Stimulated activated CD8-positive, alpha-beta memory T cell treated with anti-CD3 and anti-CD28 coated beads, Interleukin-15, amount 100 ng/mL, for 24 hours (primary cell): ENCODE measurements at places on chromosomes 2 and 18.

- DNase-seq: no peak
Observed at GRCh38 chr18:62088156-62088555, 98.7 kb downstream of the PIGN start.

- no peak for DNase-seq
Observed at GRCh38 chr2:223044092-223044836, 7.7 kb upstream of the KCNE4 start.

DNA sequence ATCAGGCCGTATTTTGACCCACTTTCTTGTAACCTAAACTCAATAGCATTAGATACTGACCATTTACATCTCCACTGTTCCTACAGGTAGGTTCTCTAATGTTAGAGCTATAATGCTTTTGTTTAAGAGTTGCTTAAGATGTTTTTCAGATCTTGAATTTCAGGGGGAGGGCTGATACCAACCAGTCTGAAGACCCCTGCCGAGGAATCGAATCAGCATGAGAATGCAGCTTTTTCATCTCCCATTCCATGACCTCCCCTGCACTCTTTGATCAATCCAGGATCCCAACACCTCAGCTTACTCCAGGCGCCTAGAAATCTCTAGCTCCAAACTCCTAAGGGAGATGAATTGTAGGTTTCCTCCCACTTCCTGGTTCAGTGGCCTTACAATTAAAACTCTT lies 120.5 kb upstream of the MC4R start:
- DNase-seq: no peak

DNA sequence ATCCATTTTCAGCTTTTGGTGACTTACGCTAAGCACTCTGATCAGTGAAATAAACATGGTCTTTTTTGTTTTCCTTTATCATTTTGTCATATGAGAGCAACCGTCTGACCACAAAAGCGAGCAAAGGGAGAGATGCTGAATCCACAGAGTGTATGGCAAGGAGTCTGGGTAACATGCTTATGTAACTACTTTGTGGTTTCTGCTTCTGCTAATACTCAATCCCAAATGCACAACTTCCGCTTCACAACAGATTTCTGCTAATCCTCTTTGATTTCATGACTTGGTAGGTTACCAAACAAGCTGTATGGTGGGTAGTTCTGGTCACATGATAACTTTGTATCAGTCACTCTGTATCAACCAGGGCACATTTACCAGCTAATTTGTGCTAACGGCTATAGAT lies 908.4 kb upstream of the CRIM1 start:
- DNase-seq: no peak

DNA sequence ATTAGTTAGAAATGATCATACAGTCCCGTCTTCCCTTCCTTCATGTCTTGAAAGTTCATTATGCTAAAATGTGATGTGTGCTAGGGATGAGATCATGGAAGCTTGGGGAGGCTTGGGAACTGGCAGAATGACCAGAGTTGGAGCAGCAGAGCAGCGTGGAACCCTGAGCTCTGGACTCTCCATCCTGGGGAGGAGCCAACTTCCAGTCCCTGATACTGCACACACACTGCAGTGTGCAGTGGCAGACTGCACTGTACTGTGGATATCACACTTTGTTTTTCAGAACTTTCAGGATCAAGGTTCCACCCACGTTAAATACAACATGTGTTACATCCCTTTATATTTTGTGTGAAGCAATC lies 27.3 kb upstream of the GREB1 start:
- DNase-seq: no peak

DNA sequence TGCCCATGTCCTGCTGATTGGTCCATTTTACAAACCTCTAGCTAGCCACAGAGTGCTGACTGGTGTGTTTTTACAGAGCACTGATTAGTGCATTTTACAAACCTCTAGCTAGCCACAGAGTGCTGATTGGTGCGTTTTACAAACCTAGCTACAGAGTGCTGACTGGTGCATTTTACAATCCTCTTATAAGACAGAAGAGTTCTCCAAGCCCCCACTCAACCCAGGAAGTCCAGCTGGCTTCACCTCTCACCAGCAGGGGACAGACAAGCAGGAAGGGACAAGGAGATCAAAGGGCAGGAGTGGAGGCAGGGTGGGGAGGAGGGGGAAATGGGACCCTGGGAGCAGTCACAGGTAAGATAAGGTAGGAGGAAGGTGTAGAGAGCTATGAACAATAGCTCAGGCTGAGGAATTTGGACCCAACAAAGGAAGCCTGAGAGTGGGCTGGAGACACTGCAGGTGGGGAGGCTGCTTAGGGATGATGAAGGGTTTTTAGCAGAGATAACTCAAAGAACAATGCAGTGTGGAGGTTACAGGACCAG lies 37.1 kb downstream of the SH2D6 start:
- DNase-seq: no peak

GRCh38 chr2:236341721-236342120 lies 77.5 kb upstream of the ASB18 start:
- DNase-seq: no peak

- no peak for DNase-seq
Observed at GRCh38 chr2:145919477-145919876, 1399.6 kb upstream of the ZEB2 start.

DNA sequence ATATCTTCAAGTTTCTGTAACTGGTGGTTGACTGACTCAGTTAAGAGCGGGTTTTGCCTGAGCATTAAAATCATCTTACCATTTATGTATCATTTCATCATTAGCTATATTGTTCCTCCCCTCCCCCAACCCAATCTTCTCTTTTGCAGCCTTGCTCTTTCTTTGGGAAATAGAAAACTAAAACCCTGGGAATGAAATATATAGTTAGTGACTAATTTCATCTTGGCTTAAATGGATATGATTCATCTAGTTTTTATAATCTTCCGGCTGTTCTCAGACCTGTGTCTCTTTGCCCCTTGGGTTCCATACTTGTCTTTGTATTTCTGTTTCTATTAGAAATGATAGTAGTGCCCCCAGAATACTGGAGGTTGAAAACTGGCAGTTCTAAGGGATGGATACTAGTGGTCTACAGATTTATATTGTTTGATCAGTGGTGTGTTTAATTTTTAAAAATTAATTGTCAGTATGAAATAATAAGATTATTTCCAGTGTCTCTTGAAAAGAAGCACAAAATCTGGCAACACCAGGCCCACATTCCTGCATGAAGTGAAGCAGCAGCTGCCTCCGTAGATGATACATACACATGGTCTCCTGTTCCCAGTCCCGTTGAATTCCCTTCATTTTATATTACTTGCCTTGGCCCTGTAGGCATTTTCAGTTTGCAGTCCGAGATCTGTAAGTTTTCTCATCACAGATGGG lies 44.5 kb downstream of the PHLPP1 start:
- DNase-seq: no peak

GRCh38 chr2:240795916-240796510 lies 24.0 kb downstream of the KIF1A start:
- no peak for DNase-seq

- no peak for DNase-seq
Observed at GRCh38 chr2:219887870-219888269, 260.4 kb downstream of the SLC4A3 start.

GRCh38 chr18:48022021-48022420 lies 91.6 kb upstream of the SMAD2 start:
- DNase-seq: no peak

GRCh38 chr2:65383541-65384488 lies 48.6 kb downstream of the SPRED2 start:
- DNase-seq: no peak

GRCh38 chr2:166727095-166727494 lies 161.2 kb upstream of the XIRP2 start:
- no peak for DNase-seq

- DNase-seq: no peak
Observed at GRCh38 chr2:238564286-238564920, 137.7 kb downstream of the ASB1 start.

- DNase-seq: no peak
Observed at GRCh38 chr2:208025814-208026184, 472 bp upstream of the PLEKHM3 start.

DNA sequence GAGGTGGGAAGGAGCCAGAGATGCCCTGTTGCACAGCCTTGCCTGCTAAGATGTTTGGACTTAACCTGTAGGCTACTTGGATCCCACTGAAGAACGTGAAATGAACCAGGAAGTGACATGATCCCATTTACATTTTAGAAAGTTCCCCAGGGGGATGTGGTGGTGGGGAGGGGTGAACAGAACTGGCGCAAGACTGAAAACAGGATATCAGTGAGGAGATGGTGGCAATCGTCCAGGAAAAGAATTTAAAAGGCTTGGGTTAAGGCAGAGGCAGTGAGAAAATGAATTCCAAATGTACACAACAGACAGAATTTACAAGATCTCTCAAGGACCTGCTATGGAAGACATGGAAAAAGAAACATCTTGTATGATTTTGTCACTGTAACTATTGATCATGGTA lies 42.3 kb downstream of the SULT1C2 start:
- DNase-seq: no peak

GRCh38 chr2:179069685-179070084 lies 19.7 kb upstream of the CCDC141 start:
- DNase-seq: no peak

DNA sequence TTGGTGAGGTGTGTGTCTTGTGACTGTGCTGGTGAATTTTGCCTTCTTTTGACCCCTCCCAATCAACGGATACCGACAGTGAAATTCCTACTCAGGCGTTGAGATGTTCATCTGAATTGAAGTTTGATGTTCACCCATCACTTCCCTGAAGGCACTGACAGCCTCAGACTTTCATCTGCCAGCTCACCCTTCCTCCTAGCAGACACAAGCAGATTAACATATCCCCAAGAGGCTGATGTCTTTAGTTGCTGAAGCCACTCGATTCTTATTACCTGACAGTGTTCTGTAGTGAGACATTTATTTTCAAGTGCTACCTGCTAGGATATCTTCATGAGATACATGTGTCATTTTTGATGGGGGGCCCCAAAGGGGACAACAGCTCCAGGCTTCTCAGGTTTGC lies 1330.1 kb upstream of the PIK3C3 start:
- no peak for DNase-seq

GRCh38 chr2:85717308-85718008 lies 23.3 kb downstream of the GNLY start:
- no peak for DNase-seq

DNA sequence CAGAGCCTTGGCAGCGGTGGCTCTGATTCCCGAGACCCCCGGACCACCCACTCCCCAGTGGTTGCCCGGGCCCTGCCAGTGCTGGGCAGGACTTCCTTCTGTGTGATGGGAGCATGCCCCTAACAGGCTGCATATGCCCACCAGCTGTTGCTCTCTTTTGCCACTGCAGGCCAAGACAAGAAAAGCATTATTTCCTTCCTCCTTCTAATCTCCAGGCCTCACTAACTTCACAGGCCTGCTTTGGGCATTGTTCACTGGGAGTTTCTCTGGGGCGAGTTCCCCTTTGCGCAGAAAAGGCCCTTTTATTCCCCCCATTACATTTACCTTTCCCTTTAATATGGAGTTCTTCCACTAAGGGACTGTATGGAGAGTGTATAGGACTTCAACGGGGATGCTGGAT lies 249.1 kb upstream of the SIX2 start:
- no peak for DNase-seq

DNA sequence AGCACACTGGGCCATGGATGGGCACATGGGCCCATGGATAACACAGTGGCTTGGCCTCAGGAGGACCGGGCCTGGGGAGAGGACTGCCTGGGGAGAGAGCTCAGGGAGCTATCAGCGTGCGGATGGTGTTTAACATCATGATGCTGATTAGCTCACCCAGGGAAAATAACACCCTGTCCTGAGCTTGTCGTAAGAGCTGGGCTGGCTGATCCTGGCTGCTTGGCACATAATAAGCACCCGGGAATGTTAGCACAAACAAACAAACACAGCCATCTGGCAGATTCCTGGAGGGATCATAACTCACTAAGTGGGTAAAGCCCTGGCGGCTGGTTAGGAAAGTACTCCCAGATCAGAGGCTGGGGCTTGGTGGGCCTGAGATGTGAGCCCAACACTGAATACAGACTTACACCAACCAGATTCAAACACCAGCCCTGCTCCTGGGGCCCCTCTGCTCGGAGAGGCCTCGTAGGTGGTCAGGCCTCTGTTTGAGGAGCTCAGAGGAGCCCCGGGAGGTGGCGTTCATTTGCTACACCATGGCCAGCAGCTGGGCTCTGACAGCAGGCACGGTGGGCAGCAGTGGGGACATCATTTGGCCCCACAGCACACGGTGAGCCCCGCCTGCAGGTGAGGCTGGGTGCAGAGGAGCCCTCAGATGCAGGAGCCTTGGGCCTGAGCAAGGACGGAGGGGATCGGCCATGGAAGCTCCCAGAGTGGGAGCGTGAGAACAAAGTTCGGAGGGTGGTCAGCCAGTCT lies 193.4 kb upstream of the HDAC4 start:
- DNase-seq: no peak

- no peak for DNase-seq
Observed at GRCh38 chr2:29806461-29806860, 114.9 kb downstream of the ALK start.

DNA sequence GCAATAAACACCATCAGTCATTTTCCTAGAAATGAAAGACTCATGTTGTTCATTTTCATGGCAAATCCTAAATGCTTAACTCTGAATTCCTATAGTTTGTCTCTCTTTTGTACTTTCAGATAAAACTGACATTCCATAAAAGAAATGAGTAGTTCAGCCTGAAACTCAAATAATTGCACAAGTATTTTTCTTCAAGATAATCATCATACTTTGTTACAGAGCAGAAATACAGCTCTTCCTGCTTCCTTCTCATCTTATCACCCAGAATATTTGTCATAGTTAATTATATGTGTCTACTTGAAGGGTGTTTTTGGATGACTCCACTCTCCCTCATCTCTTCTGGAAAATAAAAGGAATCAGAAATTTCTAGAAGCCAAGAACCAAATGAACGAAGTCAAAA lies 141.1 kb downstream of the HNMT start:
- DNase-seq: no peak

DNA sequence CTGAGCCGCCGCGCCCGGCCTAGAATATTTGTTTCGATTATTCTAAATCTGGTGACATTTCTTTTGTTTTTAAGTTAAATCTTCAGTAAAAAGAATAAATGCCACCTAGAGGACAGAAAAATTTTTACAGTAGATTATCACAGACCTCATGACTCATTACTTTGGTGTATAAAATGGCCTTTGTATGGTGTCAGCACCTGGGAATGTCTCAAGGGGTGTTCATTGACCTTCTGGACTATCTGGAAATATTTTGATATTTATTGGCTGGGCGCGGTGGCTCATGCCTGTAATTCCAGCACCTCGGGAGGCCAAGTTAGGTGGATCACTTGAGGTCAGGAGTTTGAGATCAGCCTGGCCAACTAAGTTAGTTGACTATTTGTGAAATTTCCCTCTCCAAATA lies 30.3 kb upstream of the SLC30A6 start:
- no peak for DNase-seq

DNA sequence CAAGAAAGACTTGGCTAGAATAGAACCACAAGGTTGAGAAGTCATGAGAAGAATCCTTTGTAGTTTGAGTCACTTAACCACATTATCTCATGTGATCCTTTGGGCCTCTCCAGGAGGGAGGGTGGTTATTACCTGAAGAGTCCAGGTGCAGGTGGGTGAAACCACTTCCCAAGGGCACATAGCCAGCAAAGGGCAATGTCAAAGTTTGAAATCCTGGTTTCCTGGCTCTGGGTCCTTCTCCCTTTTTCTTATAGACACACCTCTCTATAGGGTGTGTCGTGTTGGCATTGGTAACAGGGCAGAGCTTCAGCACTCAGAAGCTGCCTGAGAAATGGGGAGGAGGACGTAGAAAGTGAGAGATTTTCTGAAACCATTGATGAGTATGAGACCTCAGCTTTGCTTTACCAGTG lies 137.9 kb downstream of the MGAT5 start:
- no peak for DNase-seq
